ENCODE measurements at places on chromosomes 16 and 17. TPM values are rescaled to one million over a fixed set of nuclear protein-coding genes. Genes with fewer than 3 reads are reported as not detected.
A peak's percentile ranks its signal among the peaks of the same experiment; 100 is the strongest.

GRCh38 chr16:73048292-73049080, 558 bp upstream of the ZFHX3 start:
- H3K4me1 ChIP-seq, result peaks cover 56% of the 10 kb centered on the region
- no peaks in the 10 kb centered on the region for H3K27me3 ChIP-seq
- H3K4me3 ChIP-seq, result peak overlapping the region; percentile 66

- H3K27me3 ChIP-seq, result no peaks in the 10 kb centered on the region
- no peak overlapping the region for H3K4me3 ChIP-seq
- DNase-seq, result no peak
- H3K27ac ChIP-seq, result no peak overlapping the region
Measured at GRCh38 chr17:32741381-32741780, 135.5 kb downstream of the MYO1D start.

GPR139 gene
- total RNA-seq, result not detected

DNA sequence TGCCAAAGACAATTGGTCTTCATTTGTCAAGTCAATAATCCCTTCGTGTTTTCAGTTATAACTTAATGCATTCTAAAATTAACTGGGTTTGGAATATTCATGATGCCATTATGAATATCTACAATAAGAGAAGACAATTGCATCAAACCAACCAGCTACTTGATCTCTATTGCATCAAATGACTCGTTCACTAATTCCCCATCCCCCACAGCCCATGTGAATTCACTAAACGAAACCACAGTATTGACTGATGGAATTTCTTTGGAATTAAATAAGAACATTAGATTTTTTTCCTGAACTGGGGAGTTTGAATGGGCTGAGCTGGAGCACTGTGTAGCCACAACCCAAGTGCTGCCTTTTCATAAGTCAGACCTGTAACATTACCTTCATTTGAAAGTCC, 65.3 kb downstream of the HS3ST3B1 start:
- H3K4me3 ChIP-seq, result no peak overlapping the region
- no peaks in the 10 kb centered on the region for H3K36me3 ChIP-seq
- no peak for DNase-seq
- no peaks in the 10 kb centered on the region for H3K27me3 ChIP-seq

C17orf78 gene
- not detected for total RNA-seq

DNA sequence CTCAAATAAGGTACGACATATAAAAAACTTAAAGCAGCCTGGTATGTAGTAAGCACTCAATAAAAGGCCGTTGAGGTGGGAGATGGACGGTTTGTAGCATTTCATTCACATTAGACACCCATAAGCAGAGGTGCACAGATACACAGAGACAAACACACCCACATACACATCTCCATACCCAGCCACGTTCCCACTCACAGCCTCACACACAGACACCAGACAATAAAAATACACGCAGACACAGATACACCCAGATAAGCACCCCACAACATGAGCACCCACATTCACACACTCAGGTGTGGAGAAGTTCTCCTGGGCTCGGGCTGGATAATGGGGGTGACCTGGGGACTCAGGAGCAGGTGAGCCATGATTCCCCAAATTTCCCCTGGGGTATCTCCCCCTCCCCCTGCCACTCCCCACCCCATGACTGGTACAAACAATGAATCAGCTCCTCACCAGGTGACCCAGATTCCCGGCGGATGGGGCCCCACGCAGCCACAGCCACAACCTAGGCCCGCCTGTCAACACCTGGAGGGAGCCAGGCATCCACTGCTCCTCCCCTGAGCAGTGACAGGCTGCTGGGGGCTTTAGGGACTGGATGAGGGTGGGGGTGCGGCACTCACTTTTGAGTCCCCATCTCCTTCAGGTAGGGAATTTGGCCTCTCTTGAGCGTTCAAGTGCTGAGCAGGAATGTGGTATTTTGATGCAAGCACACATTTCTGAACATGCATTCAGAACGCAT, 2.7 kb downstream of the DLX3 start:
- no peak for DNase-seq
- peaks cover 85% of the 10 kb centered on the region for H3K27me3 ChIP-seq
- no peak overlapping the region for H3K27ac ChIP-seq

GRCh38 chr17:40497695-40498094, 3.7 kb downstream of the TNS4 start:
- H3K4me1 ChIP-seq, result peaks cover 10% of the 10 kb centered on the region
- no peaks in the 10 kb centered on the region for H3K36me3 ChIP-seq
- no peak overlapping the region for H3K4me3 ChIP-seq
- DNase-seq, result no peak

SMIM5 gene
- 0.07 TPM for total RNA-seq

INPP5K gene
- 26.4 TPM for total RNA-seq

- H3K27ac ChIP-seq, result no peak overlapping the region
- H3K4me3 ChIP-seq, result no peak overlapping the region
- no peaks in the 10 kb centered on the region for H3K27me3 ChIP-seq
- no peaks in the 10 kb centered on the region for H3K36me3 ChIP-seq
- DNase-seq, result no peak
- peaks cover 5% of the 10 kb centered on the region for H3K4me1 ChIP-seq
Measured at GRCh38 chr17:19286751-19287341, 49.7 kb downstream of the EPN2 start.

DNA sequence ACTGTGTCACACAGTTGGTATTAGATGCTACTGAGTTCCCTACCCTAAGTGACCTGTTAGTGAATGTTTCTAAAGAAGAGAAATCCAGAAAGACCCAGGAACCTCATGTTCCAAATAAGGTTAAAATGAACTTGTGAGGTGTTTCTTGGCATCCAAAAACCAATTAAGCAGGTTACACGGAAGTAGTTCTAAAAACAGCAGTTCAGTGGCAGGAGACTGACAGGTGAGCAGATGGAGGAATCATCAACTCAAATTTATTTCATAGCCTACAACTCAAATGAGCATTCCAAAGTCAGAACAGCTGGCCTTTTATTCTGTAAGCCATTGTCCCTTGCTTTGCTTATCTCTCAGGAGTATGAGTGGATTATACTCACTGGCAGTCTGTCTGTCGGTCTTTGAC, 188.3 kb downstream of the IRX3 start:
- H3K4me1 ChIP-seq, result no peaks in the 10 kb centered on the region
- no peak overlapping the region for H3K4me3 ChIP-seq
- H3K36me3 ChIP-seq, result no peaks in the 10 kb centered on the region
- no peak for DNase-seq
- H3K27ac ChIP-seq, result no peak overlapping the region

- H3K4me1 ChIP-seq, result no peaks in the 10 kb centered on the region
Measured at GRCh38 chr16:25199457-25199856, 17.3 kb upstream of the AQP8 start.

GRCh38 chr16:29683543-29684090, 4.6 kb downstream of the QPRT start:
- H3K36me3 ChIP-seq, result no peaks in the 10 kb centered on the region
- DNase-seq, result no peak
- no peak overlapping the region for H3K27ac ChIP-seq
- no peak overlapping the region for H3K4me3 ChIP-seq
- H3K4me1 ChIP-seq, result no peaks in the 10 kb centered on the region

WWOX gene
- 7.1 TPM for total RNA-seq

DNASE1L2 gene
- 1.2 TPM for total RNA-seq

- H3K36me3 ChIP-seq, result no peaks in the 10 kb centered on the region
- peaks cover 13% of the 10 kb centered on the region for H3K4me1 ChIP-seq
- no peak overlapping the region for H3K4me3 ChIP-seq
Measured at GRCh38 chr17:77613218-77613617, 345.3 kb upstream of the TNRC6C start.

GRCh38 chr16:4212211-4212933, 29.5 kb downstream of the SRL start:
- peak overlapping the region; percentile 19 for H3K27ac ChIP-seq
- no peak for DNase-seq
- peaks cover 23% of the 10 kb centered on the region for H3K4me1 ChIP-seq
- no peaks in the 10 kb centered on the region for H3K27me3 ChIP-seq
- no peak overlapping the region for H3K4me3 ChIP-seq

CPHXL2 gene
- total RNA-seq, result not detected

FBF1 gene
- total RNA-seq, result 5.1 TPM

DOC2B gene
- 0.17 TPM for total RNA-seq

RAD51C gene
- total RNA-seq, result 9.4 TPM

GRCh38 chr16:89581861-89582563, 6.5 kb downstream of the CPNE7 start:
- no peak overlapping the region for H3K4me3 ChIP-seq
- H3K36me3 ChIP-seq, result no peaks in the 10 kb centered on the region
- H3K27ac ChIP-seq, result peak overlapping the region; percentile 66
- peaks cover 17% of the 10 kb centered on the region for H3K4me1 ChIP-seq
- DNase-seq, result peak; percentile 62

SLFN14 gene
- total RNA-seq, result not detected

CDH1 gene
- 23.8 TPM for total RNA-seq

GRCh38 chr17:35010093-35010492, 29.8 kb downstream of the LIG3 start:
- no peaks in the 10 kb centered on the region for H3K4me1 ChIP-seq
- no peak overlapping the region for H3K27ac ChIP-seq
- H3K27me3 ChIP-seq, result no peaks in the 10 kb centered on the region
- H3K4me3 ChIP-seq, result no peak overlapping the region

DNA sequence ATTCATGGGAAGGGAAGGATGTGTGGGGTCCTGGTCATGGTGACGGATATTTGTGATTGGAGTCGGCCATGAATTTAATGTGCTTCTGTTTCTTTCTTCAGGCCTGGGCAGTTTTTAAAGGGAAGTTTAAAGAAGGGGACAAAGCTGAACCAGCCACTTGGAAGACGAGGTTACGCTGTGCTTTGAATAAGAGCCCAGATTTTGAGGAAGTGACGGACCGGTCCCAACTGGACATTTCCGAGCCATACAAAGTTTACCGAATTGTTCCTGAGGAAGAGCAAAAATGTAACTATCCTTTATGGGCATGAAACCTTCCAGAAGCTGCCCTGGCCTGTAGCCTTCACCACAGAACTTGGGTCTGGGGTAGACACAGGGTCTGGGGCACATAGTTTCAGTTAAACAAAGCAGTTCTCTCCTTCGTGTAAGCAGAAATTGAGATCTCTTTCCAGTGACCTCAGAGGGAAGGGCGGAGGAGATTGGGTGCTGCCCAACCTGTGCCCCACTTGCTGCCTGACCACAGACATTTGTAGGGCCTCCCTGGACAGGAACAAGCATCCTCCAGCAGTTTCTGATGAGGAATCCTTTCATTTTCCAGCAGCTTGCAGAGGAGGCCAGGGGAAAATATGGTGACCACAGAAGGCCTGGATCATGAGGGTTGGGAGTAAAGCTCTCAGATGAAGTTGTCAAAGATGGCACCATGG, 10.1 kb downstream of the IRF8 start:
- DNase-seq, result no peak
- H3K4me3 ChIP-seq, result no peak overlapping the region
- H3K36me3 ChIP-seq, result no peaks in the 10 kb centered on the region
- no peaks in the 10 kb centered on the region for H3K4me1 ChIP-seq
- H3K27me3 ChIP-seq, result peaks cover 28% of the 10 kb centered on the region
- no peak overlapping the region for H3K27ac ChIP-seq

DNA sequence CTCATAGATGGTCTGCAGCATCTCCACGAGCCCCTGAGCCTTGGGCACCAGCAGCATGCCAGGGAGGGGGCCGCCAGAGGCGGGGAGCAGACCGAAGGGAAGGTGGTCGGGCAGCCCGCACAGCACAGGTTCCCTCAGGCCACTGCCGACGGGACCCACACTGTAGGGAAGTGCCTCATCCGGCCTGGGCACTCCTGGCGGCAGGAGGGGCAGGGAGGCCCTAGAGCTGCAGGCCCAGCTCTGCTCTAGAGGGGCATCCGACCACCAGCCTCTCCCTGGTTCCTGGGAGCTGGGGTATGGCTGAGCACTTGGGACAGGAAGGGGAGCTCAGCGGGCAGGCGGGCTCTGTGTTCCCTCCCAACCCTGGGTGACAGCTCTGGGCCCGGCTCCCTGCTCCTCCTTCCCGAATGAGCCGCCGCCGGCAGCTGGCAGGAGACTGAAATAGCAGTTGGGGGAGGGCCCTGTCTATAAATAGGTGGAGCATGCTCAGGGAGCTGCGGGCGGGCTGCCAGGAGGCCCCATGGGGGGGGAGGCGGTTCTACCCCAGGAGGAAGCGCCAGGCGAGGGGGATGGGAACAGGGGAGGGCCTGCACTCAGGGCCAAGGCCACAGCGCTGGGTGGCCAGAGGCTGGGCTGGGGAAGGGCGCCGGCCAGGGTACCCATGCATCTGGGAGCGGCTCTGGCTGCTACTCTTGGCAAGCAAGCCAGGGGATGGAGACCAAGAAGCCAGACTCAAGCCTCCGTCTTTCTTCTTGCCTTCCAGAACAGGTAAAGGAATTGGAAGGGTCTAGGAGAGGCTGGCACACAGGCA, 12.4 kb downstream of the HDAC5 start:
- H3K4me1 ChIP-seq, result peaks cover 48% of the 10 kb centered on the region
- H3K4me3 ChIP-seq, result peak overlapping the region; percentile 49
- no peaks in the 10 kb centered on the region for H3K36me3 ChIP-seq
- H3K27me3 ChIP-seq, result no peaks in the 10 kb centered on the region

OTOP3 gene
- total RNA-seq, result not detected

- no peaks in the 10 kb centered on the region for H3K36me3 ChIP-seq
- H3K4me3 ChIP-seq, result no peak overlapping the region
- no peaks in the 10 kb centered on the region for H3K27me3 ChIP-seq
- no peak for DNase-seq
Measured at GRCh38 chr17:35889241-35889640, 9.1 kb upstream of the CCL5 start.

GRCh38 chr17:17125136-17126084, 80.7 kb downstream of the PLD6 start:
- H3K36me3 ChIP-seq, result no peaks in the 10 kb centered on the region
- no peaks in the 10 kb centered on the region for H3K27me3 ChIP-seq
- DNase-seq, result no peak
- H3K27ac ChIP-seq, result no peak overlapping the region
- H3K4me3 ChIP-seq, result no peak overlapping the region

DNA sequence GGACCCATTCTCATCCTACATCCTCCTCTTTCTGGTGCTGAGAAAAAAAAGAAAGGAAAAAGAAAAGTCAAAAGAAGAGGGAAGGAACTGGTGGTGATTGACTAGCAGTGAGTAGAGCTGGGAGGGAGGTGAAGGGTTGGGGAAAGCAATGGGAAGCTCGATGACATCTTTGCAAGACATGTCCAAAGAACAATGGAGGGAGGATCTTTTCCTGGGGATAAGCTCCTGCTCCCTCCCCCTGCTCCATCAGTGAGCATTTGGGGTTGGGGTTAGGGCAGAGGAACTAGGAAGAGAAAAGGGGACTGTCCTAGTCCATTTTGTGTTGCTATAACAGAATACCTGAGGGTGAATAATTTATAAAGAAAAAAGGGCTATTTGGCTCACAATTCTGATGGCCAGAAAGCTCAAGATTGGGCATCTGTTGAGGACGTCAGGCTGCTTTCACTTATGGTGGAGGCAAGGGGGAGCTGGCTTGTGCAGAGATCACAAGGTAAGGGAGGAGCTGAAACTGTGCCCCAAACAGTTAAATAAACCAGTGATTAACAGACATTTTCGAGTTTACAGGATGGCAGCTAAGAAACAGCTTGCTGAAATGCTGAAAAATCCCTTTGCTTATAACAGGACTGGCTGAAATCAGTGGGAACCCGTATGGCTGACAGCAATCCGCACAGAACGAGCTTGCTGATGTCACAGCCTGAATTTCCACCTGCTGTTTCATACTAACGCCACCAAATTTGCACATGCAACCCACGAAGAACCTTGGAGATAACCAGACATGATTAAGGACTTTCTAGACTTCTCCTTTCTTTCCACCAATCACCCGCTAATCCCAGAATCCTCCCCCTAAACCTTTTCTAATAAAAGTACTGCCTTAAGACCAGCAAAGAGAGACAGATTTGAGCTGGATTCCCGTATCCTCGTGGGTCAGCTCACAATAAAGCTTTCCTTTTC, 1.6 kb upstream of the ODF4 start:
- no peaks in the 10 kb centered on the region for H3K4me1 ChIP-seq
- H3K27me3 ChIP-seq, result peaks cover 16% of the 10 kb centered on the region
- DNase-seq, result no peak
- H3K36me3 ChIP-seq, result no peaks in the 10 kb centered on the region
- no peak overlapping the region for H3K27ac ChIP-seq

ITGB4 gene
- total RNA-seq, result 6.6 TPM

ACLY gene
- 296 TPM for total RNA-seq
